ENCODE measurements at places on chromosomes 3 and 15. TPM values are rescaled to one million over a fixed set of nuclear protein-coding genes. Genes with fewer than 3 reads are reported as not detected.

SAMD7 gene
- not detected for polyA plus RNA-seq

DNA sequence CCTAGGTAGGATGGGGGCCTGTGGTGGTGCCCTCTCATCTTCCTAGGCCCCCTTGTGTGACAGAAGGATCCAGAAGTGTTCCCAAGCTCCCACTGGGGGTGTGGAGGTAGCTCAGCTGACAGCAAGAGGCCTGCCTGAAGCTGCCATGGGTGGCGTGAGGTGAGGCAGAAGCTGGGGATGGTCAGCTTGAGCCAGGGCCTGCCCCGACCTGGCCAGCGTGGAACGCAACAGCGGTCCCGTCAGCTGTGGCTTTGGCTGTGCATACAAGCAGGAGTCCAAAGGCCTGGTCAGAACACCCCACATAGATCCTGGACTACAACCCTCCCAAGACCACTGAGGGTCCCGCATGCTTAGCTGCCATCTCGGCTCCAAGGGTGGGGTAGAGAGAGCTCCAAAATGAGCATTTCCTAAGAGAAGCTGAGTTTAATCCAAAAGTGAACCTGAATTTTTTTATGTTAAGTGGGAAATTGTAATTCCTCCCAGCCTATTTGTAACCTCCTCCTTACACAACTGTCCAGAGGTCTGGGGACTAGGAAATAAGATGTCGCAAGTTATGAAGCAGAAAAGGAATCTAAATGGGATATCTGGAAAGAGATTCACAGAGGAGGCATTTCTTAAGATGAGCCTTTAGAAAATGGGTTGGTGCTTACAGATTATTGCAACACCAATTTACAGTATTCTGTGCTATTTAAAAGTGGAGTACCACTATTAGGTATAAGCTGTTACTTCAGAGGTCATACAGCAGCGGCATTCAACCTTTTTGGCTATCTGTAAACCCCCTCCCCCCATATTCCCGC is 9.9 kb upstream of the PLA2G4D start:
- DNase-seq, result no peak

DNA sequence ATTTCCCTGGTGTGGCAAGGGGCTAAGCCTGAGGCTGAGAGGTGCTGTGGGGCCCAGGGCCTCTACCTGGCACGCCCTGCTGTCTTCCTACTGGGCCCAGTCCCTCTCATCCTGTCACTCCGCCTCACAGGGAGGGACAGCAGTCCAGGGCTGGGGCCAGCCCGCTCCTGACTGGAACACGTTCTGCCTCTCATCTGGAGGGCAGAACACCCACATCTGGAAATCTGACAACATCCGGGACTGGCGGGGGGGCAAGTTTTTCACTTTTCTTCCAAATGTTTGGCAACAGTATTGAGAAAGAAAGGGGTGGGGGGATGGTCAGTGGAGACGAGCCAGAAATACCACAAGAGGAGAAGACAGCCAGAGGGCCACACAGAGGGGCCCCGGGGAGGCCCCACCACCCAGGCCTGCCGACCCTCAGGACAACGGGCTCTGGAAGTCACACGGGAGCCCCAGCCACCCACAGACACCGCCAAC is 1.8 kb upstream of the MYL3 start:
- no peak for DNase-seq

DNA sequence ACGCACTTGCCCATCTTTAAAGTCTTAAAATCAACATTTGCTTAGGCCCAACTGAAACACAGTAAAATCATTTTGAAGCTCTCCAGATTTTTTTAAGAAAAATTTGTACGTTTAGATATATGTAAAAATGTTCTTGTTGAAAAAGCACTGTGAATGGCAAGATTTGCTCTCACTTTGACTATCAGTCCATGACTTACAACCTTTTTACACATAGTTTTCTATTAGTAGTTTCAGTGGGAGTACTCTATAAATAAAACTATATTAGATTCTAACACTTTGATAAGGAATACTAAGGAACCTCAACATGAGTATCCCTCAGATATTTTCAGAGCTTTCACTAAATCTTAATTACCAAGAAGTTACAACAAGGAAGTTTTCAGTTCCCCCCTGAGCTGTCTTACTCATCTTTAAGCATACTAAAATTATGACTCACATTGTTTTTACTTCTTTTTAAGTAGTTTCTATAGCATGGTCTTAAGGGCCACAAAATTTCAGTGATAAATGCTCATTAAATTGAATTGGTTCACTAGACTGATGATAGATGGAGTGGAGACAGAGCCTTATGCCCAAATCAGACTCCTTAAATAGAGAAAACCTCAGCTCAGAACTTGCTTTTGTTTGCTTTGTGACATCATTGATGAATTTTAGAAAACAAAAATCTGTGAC is 31.6 kb upstream of the RAP2B start:
- no peak for DNase-seq

- DNase-seq, result no peak
These were observed 315.5 kb downstream of the FHIT start for GRCh38 chr3:60935709-60936108.

Data from renal pelvis (tissue), 12 donors.